ENCODE measurements at places on chromosomes 16 and 17.

GRCh38 chr16:54926166-54926838 is 4.4 kb upstream of the IRX5 start:
- DNase-seq = no peak

DNA sequence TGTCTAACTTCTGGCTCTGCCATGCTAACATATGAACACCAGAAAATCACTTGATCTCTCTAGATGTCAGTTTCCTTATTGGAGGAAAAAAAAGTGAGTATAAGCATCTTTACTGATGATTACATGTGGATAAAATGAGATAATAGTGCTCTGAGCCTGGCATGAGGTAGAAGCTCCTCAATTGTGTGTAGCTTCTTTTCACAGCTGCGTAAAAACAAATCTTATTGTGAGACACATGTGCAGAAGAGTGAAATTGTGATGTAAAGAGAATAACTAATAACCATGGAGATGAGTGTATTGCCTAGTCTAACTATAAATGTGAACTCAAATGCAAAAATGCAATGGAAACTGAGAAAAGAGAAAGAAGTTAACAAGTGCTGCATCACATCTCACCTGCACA is 44.7 kb downstream of the CDH11 start:
- DNase-seq = no peak

DNA sequence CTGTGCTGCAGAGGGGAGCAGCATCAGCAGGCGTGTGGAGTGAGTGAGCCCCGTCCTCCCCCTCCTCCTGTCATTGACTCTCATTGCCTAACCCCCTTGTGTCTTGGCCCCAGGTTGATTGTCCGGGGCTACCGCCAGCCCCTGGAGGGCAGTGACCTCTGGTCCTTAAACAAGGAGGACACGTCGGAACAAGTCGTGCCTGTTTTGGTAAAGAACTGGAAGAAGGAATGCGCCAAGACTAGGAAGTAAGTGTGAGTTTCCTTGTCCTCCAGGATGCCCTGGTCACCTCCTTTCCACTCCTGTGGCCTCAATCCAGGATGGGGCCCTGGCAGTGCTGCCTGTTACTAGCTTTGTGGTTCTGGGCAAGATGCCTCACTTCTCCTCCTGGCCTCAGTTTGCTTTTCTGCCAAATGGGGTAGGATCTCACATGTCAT is 87.0 kb downstream of the ABCC1 start:
- DNase-seq = no peak

DNA sequence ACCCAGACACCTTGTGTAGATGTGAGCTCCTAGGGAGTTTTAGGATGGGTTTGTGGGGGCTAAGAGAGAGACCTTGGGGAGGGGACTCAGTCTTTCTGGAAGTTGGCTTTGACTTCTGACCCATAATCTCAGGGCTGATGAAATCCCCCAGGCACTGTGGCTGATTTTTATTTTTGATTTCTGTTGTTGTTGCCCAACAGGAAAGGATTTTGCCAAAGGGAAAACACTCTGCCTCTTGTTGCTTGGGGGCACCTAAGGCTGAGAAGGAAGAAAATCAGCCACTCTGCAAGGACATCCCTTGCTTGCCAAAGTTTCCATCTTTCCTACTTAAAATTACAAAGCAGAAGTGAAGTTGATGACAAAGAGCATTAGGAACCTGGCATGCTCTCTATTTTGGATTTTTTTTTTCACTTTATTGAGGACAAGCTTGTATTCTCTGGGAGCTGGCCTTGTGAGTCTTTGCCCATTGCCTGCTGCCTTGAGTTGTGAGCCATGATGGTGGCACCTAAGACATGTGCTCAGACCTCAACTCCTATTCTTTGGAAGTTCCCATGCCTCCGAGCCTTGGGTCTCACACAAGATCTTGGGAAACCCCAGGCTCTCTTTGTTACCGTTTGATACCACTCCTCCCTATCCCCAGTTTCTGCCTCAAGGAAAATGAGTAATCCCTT is 3.2 kb upstream of the C1QTNF1 start:
- DNase-seq = no peak

GRCh38 chr17:77160875-77161530 is 20.2 kb downstream of the SEC14L1 start:
- no peak for DNase-seq

DNA sequence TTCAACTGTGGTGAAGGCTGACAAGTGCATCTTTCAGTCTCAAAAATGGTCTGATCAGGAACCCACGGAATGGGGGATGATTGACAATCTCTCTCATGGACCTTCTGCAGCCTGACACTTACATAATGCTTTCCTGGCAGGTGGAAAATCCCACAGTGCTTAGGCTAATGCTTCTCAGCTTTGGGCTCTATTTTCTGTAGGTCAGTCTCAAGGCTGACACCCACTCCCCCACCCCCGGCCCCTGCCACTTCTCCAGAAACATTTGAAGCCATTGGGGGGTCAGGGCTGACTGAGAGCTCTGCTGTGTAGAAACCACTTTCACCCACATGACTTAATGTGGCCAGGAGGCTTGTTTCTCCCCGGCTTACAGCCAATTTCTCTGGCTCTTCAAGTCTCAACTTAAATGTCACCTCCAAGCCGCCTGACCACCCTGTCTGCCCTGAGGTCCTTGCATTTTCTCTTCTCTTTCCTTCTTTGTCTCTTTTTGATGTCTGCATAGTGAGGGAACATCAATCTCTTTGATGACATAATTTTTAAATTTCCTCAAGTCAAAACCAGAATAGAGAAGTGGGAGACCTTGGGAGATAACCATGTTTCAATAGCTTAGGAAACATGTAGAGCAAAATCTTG is 16.7 kb upstream of the IRF8 start:
- no peak for DNase-seq

DNA sequence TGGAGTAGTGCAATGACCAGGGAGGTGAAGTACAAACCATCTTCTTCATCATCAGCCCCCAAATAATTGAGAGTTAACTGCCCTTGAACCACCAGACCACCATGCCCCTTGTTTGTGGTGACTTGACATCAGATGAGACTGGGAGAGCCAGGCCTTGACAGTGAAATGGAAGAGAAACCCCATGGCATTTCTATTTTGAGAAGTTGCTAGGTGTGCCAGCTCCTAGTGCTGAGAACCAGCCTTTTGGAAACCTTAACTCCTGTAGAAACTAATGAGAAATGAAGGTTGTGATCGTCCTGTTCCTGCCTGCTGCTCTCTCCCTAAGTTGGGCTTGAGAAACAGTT is 2.8 kb downstream of the TMEM94 start:
- DNase-seq = no peak

GRCh38 chr16:89599451-89599858 is 14.0 kb upstream of the DPEP1 start:
- no peak for DNase-seq

GRCh38 chr16:90081606-90081970 is 4.5 kb upstream of the PRDM7 start:
- DNase-seq = no peak

DNA sequence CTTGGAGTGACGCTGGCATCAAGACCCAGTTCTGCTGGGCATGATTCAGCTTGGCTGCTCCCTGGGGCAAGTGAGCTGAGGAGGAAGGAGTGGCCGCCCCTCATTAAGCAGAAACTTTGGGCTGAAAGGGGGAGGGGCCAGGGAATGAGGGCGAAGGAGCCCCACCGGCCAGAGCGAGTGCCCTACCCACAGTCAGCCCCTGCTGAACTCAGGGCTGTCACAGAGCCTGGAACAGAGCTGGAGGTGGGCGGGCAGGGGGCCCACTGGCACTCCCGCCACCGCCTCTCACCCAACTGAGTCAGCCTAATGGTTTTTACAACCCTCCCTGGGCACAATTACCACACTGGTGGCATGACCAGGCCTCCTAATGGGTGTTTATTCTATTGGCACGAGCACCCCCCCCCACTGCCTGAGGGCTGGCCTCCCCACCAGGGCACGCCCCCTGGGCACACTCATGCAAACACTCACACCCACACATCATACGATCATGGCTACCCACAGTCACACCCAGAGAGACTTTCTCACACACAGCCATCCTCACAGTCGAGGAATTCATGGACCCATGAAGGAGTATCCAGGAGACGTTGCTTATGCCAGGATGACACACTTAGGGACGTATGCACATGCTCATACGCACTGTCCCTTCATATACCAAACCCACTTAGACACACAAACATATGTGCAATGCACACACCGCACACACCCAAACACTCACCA is 19.2 kb downstream of the UNC119 start:
- no peak for DNase-seq

DNA sequence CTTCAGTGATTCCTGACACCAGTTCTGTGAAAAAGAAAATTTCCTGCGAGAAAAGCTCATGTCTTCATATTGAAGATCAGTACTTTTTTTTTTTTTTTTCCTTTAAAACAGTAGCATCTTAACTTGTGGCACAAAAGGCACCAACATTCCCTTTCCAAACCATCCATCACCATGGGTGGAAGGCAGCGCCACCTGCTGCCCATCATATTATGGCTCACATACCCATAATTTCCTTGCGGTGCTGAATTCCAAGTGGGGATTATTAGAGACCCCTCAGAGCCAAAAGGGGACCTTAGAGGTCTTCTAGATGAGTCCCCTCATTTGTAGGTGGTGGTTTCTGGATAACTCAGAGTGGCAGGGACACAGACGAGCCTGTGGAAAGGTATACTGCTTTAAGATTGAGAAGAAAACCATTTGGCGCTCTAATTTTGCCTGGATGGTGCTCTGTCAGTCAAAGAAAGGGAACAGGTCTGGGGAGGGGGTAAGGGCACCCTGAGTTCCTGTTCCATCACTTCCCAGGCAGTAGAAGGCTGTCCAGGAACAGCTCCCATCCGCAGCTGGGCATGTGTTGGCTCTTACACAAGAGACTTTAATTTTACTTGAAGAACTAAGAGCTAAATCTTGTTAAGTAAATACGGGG is 7.9 kb upstream of the SOST start:
- DNase-seq = peak; percentile 22

DNA sequence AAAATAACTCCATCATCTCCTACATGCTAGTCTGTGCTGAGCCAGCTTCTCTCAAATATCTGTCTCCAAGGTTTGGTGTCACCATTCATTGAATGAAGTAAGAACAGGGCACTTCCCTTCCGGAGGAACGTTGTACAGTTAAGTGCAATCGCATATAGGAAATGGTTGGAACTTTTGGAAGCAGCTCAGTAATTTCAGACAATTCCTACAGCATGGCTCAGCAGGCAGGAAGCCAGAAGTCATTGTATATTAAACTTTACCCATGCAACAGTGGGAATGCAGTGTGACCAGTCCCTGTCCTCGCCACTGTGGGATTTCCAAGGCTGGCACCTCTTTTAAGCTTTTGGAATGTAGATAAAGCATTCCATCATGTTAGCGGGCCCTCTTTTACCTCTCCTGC is 51.1 kb upstream of the MYH2 start:
- DNase-seq = no peak

- no peak for DNase-seq
Measured at GRCh38 chr17:50356418-50356817, 10.5 kb downstream of the XYLT2 start.

DNA sequence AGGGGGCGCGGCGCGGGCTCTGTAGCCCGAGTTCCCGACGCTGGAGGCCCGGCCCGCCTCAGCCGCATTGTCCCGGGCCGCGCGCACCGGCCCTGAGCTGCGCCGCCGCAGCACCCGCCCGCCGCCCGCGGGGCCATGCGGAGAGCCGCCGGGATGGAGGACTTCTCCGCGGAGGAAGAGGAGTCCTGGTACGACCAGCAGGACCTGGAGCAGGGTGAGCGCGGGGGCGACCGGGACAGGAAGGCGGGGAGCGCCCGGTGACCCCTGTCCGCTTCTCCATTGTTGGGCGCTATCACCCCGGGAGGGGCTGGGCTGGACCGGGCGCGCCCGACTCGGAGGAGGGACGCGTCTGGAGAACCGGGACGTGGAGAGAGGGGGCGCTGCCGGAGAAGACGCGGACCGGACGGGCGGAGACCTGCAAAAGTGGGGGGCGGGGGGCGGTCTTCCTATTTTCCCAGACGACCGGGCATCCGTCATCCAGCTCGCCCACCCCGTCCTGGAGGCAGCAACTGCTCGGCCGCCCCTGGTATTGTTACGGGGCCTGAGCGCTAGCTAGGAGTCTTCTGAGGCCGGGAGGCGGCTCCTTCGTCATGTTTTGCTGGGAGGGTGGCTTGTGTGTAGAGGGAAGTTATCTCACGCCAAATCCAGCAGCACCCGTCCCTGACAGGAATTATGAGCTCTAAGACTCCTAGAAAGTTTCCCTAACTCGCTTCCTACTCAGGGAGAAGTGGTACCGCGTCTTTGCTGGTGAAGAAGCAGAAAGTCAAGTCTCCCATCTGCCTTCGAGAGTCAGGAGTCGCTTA is 678 bp downstream of the CDR2L start:
- DNase-seq = no peak

GRCh38 chr17:61087024-61087423 is 312.6 kb upstream of the TBX2 start:
- no peak for DNase-seq

- no peak for DNase-seq
Measured at GRCh38 chr16:84741340-84741830, 41.6 kb downstream of the USP10 start.

- no peak for DNase-seq
Measured at GRCh38 chr16:73356401-73357079, 308.6 kb upstream of the ZFHX3 start.

DNA sequence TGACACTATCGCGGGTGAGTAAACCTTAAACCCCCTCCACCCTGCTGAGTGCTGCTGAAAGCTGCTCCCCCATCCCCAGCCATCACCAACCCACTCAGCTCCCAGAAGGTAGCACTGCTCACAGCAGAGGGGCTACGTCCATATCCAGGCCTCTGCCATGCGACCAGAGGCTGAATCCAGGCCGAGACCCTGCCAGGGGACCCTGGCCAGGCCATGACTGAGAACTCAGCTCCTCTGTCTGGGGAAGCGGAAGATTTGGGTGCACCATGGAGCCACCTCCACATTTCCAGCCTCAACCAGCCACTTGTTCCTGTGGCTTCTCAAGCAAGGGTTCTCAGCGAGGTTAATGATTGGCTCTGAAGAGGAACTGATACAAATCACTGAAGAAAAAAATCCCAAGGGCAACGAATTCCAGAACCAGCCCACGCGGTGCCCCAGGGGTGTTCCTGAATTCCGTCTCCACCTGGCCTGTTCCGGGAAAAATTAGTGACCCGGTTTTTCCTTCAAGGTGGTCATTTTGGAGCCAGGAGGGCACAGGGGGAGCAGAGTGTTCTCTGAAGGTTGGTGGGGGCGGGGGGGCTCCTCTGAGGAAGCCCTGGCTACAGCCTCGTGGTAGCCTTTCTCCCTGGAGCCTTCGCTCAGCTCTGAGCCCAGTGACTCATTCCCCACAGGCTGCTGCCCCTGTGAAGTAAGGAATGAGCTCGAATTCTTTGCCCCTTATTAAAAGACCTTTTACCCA is 9.3 kb upstream of the SLC16A5 start:
- DNase-seq = no peak

DNA sequence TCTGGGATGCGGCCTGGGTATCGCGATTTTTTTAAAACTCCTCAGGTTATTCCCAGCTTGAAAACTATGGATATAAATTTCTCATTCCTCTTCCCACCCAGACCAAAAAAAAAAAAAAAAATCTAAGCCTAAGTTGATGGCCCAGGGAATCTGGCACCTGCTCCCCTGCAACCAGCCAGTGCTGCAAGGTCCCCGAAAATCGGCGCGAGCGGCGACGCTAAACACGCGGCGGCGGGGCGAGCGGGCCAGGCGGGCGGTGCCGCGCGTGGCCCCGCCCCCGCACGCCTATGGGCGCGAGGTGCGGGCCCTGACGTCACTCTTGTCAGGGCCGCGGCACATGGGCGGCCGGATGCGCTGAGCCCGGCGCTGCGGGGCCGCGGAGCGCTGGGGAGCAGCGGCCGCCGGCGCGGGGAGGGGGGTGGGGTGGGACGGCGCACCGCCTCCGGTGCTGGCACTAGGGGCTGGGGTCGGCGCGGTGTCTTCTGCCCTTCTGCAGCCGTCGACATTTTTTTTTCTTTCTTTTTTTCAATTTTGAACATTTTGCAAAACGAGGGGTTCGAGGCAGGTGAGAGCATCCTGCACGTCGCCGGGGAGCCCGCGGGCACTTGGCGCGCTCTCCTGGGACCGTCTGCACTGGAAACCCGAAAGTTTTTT is at the start of gene HLF:
TSS of gene HLF (plus strand) at position 316 of the 654 bp plus-strand sequence. CDS start 525 bp downstream, outside the sequence.
- DNase-seq = peak; percentile 41

All from stimulated activated CD8-positive, alpha-beta memory T cell treated with anti-CD3 and anti-CD28 coated beads, Interleukin-7, amount 100 ng/mL, for 1 hour (primary cell).